Activated naive CD4-positive, alpha-beta T cell (primary cell): ENCODE measurements at places on chromosomes 7 and 10.

- no peak for DNase-seq
Observed at GRCh38 chr7:49692516-49692915, 80.9 kb upstream of the VWC2 start.

- no peak for DNase-seq
Observed at GRCh38 chr7:4607311-4607729, 74.8 kb upstream of the FOXK1 start.

DNA sequence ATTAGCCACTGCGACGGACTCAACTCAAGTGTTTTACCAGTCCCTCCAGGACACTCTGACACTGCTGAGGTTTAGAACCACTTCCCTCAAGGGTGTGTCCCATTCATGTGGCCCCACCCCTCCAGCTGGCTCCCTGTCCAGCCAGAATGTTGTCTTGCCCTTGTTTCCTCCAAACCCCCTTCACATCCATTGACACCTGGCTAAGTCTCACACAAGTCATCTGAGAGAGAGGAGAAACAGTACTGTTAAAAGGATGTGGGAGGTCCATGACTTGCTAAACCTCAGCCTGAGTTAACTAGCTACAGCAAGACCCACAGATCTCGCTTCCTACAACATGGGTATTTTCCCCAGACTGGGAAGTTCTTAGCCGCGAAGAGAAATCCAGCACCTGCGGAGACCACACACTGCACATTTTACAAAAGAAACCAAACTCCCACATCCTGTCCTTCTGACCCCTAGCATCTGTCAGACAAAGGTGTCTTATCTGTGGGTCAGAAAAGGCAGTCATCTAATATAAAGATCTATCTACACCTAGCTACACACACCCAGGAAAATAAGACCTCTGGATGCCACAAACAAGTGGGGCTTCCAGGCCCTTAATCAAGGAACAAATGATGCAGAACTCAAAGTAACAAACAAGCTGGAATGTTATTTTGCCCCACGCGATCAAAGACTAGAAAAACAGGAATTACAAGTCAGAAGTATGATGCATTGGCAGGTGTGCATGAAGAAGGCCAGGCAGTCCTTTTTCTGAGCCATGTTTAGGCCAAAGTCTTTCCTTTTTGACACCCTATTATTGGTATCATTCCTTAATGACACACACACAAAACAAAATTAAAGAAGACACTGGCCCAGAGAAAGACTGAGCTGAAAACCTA is 13.9 kb downstream of the OSBPL3 start:
- DNase-seq = no peak

DNA sequence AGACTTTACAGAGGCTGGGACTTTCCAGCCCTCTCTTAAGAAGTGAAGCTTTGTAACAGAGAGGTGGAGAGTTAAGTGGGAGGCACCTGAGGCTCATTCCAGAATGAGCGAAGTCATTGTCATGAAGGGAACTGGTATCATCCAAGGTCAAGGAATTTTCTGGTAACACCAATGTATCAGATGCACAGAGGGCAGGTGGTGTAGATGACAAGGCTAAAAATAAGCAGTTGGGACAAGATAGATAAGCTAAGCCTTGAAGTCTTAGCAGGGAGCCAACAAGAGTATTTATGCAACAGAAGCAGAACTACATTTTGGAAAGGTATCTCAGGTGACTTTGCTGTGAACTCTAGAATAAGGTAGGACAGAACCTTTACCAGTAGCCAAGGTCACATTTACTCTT is 257.0 kb upstream of the AUTS2 start:
- DNase-seq = no peak
